Vagina (tissue), 2 donors: ENCODE measurements at places on chromosomes 7 and 10.

GRCh38 chr7:6403907-6404306, 43.8 kb downstream of the DAGLB start:
- DNase-seq: no peak

- DNase-seq: no peak
Measured at GRCh38 chr7:95531605-95532219, 46.0 kb downstream of the ASB4 start.

- no peak for DNase-seq
Measured at GRCh38 chr7:128831994-128832879, 2.0 kb downstream of the FLNC start.

- no peak for DNase-seq
Measured at GRCh38 chr10:50576245-50576815, 47.4 kb downstream of the SGMS1 start.

GRCh38 chr7:79810916-79811315, 323.7 kb upstream of the GNAI1 start:
- no peak for DNase-seq

- no peak for DNase-seq
Measured at GRCh38 chr10:66234872-66235271, 691.0 kb upstream of the LRRTM3 start.

- no peak for DNase-seq
Measured at GRCh38 chr10:74474022-74474713, 323.1 kb downstream of the ADK start.

- DNase-seq: peak; percentile 43
Measured at GRCh38 chr7:142918901-142919300, 14.6 kb downstream of the TRPV5 start.

GRCh38 chr10:22010973-22011408, 7.5 kb upstream of the DNAJC1 start:
- no peak for DNase-seq

GRCh38 chr10:96415891-96416554, 57.2 kb upstream of the OPALIN start:
- DNase-seq: peak; percentile 27

DNA sequence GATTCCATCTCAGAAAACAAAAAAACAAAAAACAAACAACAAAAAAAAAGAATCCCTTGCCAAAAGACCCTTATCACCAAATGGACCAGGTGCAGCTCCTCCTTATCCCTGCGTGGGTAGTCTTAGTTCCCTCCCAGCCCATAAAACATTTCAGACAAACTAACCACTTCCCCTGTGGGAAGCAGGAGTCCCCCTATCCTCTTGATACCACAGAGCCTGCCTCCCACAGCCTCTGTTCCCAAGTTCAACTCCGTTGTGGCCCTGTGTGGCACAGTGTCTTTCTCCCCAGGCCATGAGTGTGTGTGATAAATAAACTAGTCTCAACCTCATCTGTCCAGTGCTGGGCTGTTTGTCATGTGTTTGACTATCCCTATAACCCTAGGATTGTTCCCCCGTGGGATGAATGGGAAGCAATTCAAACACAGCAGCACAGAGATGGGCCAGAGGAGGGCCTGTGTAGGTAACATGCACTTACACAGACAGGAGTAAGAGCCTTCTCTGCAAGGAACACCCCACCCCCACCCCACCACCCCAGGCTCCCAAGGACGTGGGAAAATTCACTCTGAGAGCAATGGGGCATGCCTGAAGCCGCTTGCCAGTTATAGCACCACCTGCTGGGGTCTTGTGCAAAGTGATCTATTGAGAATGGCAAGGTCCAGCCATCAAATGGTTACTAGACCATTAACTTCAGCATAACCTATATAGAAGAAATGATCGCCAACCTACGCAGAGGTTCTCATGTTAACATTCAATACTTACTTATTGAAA, 147.1 kb upstream of the GHITM start:
- DNase-seq: no peak

DNA sequence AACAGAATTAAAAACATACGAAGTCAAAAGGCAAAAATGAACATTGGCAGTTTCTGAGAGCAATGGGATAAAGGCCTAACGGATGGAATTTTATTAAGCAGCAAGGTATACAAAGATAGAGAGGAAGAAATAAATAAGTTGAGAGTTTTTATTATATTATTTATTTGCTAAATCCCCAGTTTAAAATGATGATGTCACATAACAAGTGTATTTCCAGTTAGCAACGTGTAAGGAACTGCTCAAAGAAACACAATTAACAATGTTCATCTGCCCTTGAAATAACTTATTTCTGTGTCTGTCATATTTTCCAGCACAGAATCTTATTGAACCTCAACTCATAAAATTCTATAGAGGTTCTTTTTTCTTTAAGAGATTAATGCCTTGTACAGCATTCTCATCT, 108.6 kb upstream of the TMEM106B start:
- no peak for DNase-seq

DNA sequence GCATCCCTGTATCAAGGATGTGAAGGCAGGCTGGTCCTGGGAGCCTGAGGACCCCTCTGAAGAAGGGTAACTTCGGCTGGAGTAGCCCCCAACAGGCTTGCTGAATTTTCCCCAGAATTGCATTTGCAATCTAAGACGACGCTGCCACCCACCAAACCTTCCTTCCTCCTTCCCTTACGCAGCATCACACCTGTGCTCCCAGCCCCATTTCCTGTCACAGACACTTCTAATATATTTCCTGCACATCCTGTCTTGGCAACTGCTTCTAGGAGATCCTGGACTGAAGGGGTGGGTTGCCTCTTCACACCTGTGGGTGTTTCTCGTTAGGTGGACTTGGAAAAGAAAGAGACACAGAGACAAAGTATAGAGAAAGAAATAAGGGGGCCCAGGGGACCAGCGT, 9.4 kb upstream of the PGAM1 start:
- no peak for DNase-seq
